Activated CD4-positive, alpha-beta T cell treated with anti-CD3 and anti-CD28 coated beads, Interleukin-2, Interleukin-6, amounts not matched to agents 100 ng/mL and 50 ng/mL, durations not matched to agents 16 hours and 8 hours (primary cell): ENCODE measurements at places on chromosomes 16 and 17.

DNA sequence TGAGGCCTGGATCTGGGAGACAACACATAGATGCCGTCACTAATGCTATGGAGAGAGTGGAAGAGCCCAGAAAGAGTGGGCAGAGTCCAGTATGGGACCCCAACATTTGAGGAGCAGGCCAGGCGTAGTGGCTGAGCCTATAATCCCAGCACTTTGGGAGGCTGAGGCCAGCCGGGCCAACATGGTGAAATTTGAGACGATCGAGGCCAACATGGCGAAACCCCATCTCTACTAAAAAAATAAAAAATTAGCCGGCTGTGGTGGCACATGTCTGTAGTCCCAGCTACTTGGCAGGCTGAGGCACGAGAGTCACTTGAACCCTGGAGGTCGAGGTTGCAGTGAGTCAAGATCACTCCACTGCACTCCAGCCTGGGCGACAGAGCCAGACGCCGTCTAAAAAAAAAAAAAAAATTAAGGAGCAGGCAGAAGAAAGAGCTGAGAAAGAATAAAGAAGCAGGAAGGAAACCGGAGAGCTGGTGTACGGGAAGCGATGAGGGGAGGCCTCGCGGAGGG lies 6.0 kb upstream of the DNAI2 start:
- DNase-seq = no peak

GRCh38 chr16:31393056-31393455 lies at the start of gene ITGAD:
TSS of gene ITGAD (plus strand) at chr16:31393335. CDS start at chr16:31393361, 26 bp downstream.
- no peak for DNase-seq

DNA sequence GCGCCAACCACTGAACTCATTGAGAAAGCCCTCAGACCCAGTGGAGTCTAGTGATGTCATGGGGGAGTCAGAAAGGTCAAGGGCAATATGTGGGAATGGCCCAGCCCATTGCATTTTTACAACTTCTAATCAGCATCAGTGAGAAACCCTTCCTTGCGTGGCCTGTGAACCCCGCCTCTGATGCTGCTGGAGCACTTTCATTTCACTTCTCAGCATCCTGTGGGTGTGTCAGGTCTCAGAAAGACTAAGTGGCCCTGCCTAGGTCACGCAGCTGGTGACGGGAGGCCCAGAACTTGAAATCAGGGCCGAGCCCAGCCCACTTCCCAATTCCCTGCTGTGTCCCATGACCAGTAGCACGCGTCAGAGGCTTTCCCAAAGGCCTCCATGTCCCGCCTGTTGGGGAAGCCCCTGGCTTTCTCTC lies 6.1 kb downstream of the DNAI2 start:
- peak; percentile 76 for DNase-seq

- no peak for DNase-seq
Measured at GRCh38 chr16:85206472-85207356, 94.4 kb upstream of the CIBAR2 start.

DNA sequence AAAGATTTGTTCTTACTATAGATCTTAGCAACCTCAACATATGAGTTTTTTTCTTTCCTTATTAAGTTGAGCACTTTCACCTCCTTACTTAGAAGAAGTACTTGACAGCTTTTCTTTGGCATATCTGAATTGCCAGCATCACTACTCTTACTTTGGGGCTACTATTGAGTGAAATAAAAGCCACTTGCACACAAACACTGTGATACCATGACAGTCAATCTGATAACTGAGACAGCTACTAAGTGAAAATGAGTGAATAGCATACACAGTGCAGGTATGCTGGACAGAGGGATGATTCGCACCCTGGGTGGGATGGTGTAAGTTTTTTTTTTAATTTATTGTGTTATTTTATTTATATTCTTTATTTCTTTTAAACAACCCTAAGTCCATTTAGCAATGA lies 13.5 kb upstream of the TENT4B start:
- DNase-seq = no peak

GRCh38 chr17:2903193-2903974 lies 107.1 kb downstream of the RAP1GAP2 start:
- no peak for DNase-seq

GRCh38 chr17:83091257-83092141 lies 12.1 kb downstream of the METRNL start:
- DNase-seq = no peak

- DNase-seq = no peak
Measured at GRCh38 chr16:54407596-54407995, 121.0 kb upstream of the IRX3 start.

DNA sequence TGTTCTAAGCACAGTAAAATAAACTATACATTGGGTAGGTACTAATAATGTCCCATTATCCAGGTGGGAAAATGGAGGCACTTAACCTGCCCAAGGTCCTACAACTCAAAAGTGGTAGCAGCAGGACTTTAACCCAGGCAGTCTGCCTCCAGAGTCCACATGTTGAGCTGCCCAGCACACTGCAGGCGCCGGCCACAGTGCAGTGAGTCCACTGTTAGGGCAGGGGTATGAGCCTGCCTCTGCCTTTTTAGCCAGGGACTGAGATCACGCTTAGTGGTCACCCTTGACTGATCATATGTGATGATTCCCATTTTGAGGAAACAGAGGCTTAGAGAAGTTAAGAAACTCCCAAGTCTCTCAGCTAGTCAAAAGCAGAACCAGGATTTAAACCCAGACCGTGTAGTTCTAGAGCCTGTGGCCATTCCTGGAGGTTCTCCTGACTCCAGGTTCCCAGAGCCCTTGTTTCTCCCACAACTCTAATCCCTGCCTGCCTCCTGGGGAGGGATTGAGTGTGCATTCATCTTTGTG lies 8.4 kb downstream of the CES1 start:
- DNase-seq = no peak

GRCh38 chr16:68470461-68471150 lies 22.3 kb upstream of the SMPD3 start:
- no peak for DNase-seq

- DNase-seq = peak; percentile 31
Measured at GRCh38 chr17:38428643-38429371, 543 bp downstream of the ARHGAP23 start.
